ENCODE measurements at places on chromosomes 1 and 21.

- no peak for DNase-seq
Observed at GRCh38 chr1:239274242-239274830, 112.0 kb upstream of the CHRM3 start.

DNA sequence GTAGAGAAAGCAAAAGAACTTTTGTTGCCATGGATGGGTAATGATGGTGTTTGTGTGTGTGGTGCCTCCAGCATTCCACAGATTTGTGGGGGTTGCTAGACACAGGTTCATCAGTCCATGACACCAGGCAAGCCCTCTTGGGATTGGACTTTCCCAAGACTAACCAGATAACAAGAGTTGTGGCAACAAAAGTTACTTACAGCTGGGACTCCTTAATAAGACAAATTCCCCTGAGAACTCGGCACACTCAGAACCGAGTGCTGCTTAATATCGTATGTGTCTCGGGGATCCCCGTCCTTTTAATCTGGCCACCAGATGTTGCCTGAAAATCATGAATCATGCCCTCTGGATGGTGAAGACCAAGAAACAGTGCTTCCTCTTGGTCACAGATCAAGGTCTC lies 193.3 kb downstream of the AJAP1 start:
- DNase-seq, result no peak

GRCh38 chr21:25964015-25964414 lies 206.6 kb downstream of the APP start:
- no peak for DNase-seq

- no peak for DNase-seq
Observed at GRCh38 chr1:27682351-27682944, 10.5 kb upstream of the IFI6 start.

DNA sequence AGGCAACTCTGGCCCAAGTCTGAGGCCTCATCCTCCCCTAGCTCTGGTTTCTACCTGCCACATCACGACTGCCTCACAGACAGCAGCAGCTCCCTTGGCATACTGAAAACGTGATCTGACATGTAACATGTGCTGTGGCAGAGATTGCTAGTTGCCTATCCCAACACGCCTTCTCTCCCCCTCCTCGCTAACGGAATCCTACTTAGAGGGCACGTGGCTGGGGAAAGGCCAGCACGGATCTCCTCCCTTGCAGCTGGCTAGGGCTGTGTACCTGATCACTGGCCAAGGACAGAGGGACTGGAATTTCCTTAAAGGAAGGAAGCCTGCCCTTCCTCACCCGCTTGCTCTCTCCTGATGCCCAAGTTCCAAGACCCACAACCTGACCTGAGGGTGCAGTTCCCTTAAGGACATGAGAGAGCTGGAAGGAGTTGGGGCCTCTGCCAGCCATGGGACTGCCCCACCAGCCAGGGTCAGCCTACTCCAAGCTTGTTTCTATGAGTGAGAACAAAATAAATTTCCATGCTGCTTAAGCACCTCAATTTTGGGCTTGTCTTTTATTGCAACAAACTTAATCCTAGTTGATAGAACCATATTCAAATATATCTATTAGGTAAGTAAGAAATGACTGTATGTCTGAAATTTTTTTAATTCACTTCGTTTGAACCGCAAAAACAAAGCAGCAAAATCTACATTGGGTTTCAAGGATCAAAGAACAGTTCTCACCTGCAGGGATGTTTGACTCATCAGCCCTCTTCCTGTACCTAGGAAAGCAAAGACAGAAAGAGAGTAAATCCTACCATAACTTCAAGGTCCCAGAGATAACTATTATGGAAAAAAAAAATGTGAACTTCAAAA lies 7.2 kb downstream of the SETD4 start:
- no peak for DNase-seq

Data from naive thymus-derived CD8-positive, alpha-beta T cell (primary cell).